ENCODE measurements at places on chromosomes 12 and 14.

- DNase-seq = no peak
Observed at GRCh38 chr12:32777691-32778175, 22.0 kb upstream of the YARS2 start.

DNA sequence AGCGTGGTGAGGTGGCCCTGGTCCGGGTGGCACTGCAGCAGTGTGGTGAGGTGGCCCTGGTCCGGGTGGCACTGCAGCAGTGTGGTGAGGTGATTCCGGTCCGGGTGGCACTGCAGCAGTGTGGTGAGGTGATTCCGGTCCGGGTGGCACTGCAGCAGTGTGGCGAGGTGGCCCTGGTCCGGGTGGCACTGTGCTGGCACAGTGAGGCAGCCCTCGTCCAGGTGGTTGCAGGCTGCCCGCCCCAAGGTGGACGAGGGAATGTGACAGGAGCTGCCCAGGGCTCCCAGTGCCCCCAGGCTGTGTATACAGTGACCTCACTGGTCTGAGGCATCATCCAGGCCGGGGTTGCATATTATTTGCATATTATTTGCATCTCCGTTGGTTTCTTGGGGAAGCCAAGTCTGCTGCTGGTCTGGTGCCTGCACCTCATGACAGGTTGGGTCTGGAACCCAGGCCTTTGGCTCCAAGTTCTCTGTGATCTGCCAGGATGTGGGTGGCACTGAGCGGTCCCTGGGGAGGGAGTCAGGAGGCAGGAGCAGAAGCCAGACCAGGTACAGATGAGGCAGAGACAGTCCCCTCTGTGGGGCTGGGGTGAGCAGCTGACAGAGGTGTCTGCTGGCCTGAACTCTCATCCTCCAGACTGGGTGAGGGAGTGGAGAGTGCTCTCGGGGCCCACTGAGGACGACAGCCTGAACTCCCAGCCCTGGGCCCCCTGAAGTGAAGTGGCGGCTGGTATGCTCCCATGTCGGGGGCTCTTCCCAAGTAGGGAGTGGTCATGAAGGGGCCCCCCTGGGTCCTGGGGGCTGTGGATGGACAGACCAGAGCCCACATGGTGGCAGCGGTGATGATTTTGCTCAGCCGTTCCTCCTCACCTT, 79.3 kb downstream of the KIF26A start:
- DNase-seq = no peak

DNA sequence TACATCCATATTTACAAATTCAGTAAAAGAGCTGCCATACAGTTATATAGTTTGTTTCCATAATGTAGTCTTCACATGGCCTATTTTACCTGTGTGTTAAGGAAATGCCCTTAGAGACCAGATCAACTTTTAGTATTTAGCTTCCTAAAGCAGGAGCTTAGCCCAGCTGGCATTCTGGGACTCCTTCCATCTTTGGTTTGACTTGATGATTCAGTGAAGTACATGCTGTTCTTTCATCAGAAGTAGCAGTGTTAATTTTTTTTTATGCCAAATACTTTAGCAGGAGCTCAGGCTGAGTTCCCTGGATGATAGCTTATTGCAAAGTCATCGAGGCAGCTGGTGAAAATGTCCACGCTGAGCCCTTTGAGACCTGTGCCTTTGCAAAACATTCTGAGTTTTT, 101.0 kb downstream of the FOXG1 start:
- DNase-seq = no peak

DNA sequence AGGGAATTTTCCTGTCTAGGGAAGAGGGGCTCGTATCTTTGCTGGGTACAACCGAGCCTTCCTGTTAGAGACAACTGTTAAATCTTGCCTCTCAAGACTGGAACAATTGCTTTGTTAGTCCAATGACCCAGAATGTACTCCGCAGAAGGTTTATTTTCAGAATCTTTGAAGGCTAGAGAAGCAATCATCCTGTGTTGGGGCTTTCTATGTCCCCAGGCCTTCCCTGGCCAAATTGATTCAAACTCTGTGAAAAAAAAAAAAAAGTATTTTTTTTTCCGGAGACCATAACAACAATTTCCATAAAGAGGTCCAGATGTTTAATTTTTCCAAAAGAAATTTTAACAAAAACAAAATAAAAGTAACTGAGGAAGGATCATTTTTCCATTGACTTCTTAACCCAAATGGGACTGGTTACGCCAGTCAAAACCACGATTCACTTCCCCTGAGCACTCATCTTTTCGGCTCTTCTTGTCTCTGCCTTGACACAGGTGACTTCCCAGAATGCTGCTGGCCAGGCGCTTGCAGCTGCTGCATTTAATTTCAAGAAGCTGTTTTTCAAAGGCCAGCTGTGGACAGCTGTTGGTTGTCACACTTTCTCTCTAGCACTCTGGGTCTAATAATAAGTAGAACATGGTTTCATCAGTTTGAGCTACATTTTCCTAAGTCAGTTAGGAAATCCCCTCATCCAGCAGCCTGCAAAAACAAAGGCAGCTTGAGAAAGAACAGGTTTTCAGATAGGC, 81.6 kb upstream of the MANSC4 start:
- no peak for DNase-seq

Measured in T-helper 9 cell (primary cell).